Thoracic aorta (tissue), 2 donors: ENCODE measurements at places on chromosomes 4 and X. TPM values are rescaled to one million over a fixed set of nuclear protein-coding genes. Genes with fewer than 3 reads are reported as not detected.

GRCh38 chr4:140628016-140628415 is 59.3 kb upstream of the UCP1 start:
- no peak for DNase-seq

DNA sequence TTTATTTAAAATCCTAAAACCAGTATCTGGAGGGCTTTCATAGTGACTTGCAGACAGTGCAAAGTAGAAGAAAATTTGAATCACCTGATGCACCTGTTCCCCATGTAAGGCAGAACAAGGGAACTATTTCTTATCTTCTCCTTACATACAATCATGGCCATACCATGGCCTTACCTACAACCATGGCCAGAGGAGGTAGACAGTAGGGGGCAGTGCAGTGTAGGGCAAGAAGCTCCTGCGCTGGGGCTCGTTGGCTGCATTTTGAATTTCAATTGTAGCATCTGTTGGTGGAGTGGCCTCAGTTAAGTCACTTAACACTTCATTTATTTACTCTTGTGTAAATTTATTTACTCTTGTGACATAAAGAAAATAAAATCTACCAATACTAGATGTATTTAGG is 33.0 kb downstream of the GALNTL6 start:
- no peak for DNase-seq

DNA sequence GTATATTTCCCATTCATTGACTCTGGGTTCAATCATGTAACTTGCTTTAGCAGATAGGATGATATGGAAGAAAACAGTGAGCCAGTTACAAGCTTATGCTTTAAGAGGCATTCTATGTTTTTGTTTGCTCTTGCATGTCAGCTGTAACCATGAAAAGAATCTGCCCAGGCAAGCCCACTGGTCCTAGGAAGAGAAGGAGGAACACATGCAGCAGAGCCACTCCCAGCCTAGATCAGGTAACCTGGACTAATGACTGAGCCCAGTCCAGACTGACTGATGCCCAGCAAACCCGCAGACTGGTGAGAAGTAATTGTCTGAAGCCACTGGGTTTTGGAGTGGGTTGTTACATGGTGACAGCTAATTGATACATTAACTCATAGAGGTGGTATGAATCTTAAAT is 167.9 kb downstream of the COL4A6 start:
- no peak for DNase-seq

DNA sequence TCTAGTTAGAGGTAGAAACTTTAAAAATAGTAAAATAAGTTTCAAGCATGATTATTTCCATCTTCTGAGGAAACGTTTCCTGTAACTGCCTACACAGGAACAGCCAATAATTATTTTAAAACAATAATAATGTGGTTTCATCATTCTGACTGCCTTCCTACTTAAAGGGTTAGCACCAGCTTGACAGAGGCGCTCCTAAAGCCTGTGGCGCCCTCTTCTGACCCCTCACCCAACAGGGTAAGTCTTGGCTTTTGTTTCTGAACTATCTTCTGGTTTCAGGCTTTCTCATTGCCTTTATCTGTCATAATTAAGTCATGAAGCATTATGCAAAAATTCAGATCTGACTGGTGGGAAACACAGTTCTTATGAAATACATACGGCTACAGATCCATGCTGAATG is 96.7 kb downstream of the ITM2A start:
- no peak for DNase-seq

DNA sequence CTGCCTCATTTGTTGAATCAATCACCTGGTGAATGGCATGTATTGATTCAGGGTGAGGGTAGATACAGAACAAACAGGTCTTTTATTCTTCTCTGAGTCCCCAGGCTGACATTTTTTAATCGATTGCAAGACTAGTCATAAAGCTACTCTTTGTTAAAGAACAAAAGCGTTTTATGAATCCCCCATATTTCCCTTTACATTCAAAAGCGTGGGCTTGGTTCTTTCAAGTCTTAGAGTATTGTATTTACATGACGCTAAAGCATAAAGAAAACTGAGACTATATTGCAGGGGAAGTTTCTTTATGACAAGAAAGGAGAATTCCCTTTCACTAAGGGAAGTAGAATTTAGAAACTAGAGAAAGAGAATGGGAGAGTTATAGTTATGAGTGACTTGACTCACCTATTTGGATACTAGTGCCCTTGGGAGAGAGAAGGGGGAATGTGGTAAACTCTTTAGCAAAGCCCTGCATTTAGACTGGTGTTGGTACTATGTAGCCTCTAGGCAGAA is 69.3 kb upstream of the PDE5A start:
- DNase-seq = no peak

- no peak for DNase-seq
These were observed 153.6 kb upstream of the INTU start for GRCh38 chr4:127479031-127479622.

DNA sequence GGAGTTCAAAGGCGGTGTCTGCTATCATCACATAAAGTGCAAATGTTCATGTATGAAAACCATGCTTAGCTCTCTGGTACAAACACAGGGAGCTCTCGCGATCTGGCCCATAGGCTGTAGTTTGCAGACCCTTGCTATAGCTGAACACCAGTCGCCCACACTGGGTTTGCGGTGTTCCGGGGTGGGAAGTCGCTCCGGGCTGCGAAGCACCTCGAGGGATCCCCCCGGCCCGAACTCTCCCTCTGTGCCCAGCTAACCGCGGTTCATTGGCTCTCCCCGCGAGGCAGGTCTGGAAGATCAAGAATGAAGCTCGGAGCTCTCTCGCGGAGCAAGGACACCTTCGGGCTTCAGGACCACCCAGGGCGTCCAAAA is 341 bp upstream of the PRPS2 start:
- no peak for DNase-seq

DNA sequence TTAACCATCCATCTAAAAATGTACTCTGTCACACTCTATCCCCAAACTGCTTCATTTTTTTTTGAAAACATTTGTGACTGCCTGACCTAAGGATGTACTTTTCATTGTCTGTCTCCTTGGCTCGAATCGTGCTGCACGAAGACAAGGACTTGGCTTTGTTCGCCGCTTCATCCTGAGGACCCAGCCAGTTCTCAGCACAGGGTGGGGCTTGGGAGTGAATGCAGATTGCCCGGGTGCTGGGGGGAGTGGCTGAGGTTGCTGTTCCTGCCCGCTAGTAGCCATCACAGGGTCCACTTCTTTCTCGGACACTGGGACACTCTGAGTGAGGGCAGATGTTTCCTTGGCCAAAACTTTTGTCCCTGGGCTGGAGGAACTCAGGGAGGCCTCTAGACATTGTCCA is 70.1 kb upstream of the CLCN4 start:
- no peak for DNase-seq

DNA sequence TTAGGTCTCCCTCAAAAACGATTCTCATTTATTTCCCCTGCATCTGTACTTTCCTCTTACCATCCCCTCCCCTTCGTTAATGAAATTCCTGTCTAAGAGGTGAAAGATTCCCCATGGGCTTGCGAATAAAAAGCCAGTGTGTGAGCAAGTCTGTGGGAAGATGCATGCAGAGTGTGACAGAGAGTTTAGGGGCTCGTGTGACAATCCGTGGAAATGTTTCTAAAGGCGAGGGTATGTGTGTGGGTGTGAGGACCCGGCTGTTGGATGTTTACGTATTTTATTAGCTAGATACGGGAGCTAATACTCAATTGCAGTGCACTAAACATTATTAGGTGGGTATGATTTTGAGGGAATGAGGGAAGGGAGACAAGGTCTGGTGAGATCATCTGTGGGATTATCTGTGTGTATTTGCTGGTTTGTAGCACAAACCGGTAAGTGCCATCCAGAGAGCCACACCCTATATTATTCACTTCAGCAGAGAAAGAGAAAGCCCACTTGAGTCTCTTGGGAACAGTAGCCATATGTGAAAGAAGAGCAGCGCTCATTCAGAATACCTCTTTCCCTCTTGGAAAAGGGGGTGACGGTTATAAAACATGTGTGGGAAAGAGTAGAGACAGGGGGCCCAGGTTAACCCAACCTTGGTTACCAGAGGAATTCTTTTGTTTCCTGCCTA is 893 bp upstream of the HOPX start:
- no peak for DNase-seq

- no peak for DNase-seq
These were observed 3.2 kb downstream of the MAGED1 start for GRCh38 chrX:51896626-51897025.

The ZNF630 gene
- total RNA-seq = 3.7 TPM

The FAM47A gene
- total RNA-seq = not detected

The TMEM128 gene
- total RNA-seq = 27.4 TPM

The ZFP92 gene
- 0.95 TPM for total RNA-seq

The PPEF2 gene
- not detected for total RNA-seq
